Upper lobe of right lung (tissue), 1 donor: ENCODE measurements at places on chromosomes 4 and X. TPM values are rescaled to one million over a fixed set of nuclear protein-coding genes. Genes with fewer than 3 reads are reported as not detected.

- no peak for DNase-seq
- H3K27ac ChIP-seq = no peak overlapping the region
- no peaks in the 10 kb centered on the region for H3K27me3 ChIP-seq
Measured at GRCh38 chrX:18415386-18415785, 10.0 kb upstream of the CDKL5 start.

Gene SHROOM3
- 73.3 TPM for total RNA-seq

- no peaks in the 10 kb centered on the region for H3K27me3 ChIP-seq
- no peaks in the 10 kb centered on the region for H3K36me3 ChIP-seq
- H3K4me3 ChIP-seq = peak overlapping the region; percentile 92
- no peak for DNase-seq
- no peak overlapping the region for H3K27ac ChIP-seq
Measured at GRCh38 chr4:68347845-68348244, 2.0 kb downstream of the YTHDC1 start.

DNA sequence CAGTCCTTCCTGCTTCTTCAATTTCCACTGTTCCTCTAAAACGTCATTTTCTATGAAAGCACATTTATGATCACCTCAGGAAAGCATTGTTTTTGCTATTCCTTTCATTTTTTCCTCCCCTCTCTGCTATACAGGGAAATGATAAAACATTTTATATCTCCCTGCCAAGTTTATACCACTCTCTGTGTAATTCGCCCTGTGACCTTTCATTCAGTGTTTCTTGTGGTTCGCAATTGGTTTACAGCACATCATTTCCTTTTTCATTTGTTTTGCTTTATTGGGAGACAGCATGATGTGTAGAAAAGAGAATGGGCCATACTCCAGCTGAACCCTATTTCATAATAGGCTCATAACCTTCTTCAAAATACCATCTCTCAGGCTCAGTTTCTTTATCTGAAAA lies 99.9 kb upstream of the RAPGEF2 start:
- H3K4me1 ChIP-seq = no peaks in the 10 kb centered on the region
- DNase-seq = no peak
- no peaks in the 10 kb centered on the region for H3K27me3 ChIP-seq
- no peak overlapping the region for H3K4me3 ChIP-seq
- H3K27ac ChIP-seq = no peak overlapping the region

DNA sequence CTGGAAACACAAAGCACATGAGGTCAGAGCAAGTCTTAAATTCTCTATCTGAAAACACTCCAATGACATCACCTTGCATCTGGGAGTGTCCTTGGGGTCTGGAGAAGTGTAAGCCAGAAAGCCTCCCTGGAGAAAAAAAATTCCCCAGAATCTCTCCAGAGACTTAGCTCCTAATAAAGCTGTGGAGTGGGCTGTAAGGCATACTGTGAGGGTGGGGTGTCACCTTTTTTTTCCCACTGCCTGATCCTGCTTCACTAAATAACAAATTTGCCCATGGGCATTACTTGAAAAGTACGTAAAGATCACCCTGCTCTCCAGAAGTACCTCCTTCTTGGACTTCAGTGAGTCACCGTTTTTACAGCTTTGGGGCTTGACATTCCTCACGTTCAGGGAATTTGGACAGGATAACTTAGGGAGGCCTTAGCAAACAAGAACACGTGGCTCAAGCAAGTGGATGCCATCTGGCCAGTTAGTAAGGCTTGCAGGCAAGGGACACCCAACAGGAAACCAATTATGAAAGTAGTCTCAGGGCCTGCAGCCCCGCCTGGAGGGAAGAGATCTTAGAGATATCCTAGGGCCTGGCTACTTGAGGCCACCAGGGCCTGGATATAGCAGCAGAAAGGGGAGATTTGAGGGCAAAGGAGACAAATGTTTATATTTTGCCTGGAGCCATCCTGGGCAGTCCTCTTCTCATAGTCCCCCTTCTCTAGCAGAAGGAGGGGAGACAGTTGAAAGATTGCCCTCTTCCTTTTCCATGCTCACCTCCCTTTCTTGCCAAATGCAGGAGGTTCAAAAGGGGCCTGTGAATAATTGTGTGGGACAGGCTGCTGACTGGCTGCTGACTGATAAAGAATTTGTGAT lies 60.1 kb upstream of the PLAC1 start:
- peak overlapping the region; percentile 30 for H3K27ac ChIP-seq
- H3K4me3 ChIP-seq = no peak overlapping the region
- H3K4me1 ChIP-seq = no peaks in the 10 kb centered on the region
- DNase-seq = peak; percentile 60
- H3K27me3 ChIP-seq = no peaks in the 10 kb centered on the region
- H3K36me3 ChIP-seq = no peaks in the 10 kb centered on the region

GRCh38 chr4:71978210-71978835 lies 53.5 kb upstream of the NPFFR2 start:
- H3K27ac ChIP-seq = no peak overlapping the region
- H3K4me3 ChIP-seq = no peak overlapping the region
- H3K4me1 ChIP-seq = no peaks in the 10 kb centered on the region
- no peaks in the 10 kb centered on the region for H3K27me3 ChIP-seq

DNA sequence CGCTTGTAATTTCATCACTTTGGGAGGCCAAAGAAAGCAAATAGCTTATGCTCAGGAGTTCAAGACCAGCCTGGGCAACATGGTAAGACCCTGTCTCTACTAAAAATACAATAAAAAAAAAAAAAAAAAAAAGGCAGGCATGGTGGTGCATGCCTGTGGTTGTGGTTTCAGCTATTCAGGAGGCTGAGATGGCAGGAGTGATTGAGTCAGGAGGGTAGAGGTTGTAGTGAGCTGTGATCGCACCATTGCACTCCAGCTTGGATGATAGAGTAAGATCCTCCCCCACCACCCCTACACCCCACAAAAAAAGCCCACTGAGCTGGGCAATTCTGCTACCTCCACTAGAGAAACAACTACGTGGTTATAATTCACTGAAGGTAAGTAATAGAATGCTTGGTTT lies 118.8 kb upstream of the PCDH18 start:
- H3K27me3 ChIP-seq = no peaks in the 10 kb centered on the region
- no peak overlapping the region for H3K4me3 ChIP-seq
- no peaks in the 10 kb centered on the region for H3K4me1 ChIP-seq
- H3K27ac ChIP-seq = no peak overlapping the region
- no peak for DNase-seq

DNA sequence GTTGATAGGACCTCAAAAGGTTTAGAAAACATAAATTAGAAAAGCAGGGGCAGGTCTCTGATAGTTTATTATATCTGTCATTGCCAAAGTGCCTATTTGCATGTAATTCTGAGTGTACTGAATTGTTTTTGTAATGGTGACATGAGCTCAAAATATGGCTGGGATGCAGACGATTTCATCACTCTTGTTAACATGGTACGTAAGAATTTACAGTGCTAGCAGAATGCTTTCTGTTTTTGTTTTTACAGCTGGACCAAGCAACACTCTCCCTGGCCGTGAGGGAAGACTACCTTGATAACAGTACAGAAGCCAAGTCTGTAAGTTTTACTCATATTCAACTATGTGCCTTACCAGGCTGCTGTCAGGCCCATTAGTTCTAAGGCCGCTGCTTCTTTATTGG lies 58.1 kb downstream of the PHEX start:
- no peaks in the 10 kb centered on the region for H3K27me3 ChIP-seq
- no peaks in the 10 kb centered on the region for H3K36me3 ChIP-seq
- H3K27ac ChIP-seq = no peak overlapping the region

DNA sequence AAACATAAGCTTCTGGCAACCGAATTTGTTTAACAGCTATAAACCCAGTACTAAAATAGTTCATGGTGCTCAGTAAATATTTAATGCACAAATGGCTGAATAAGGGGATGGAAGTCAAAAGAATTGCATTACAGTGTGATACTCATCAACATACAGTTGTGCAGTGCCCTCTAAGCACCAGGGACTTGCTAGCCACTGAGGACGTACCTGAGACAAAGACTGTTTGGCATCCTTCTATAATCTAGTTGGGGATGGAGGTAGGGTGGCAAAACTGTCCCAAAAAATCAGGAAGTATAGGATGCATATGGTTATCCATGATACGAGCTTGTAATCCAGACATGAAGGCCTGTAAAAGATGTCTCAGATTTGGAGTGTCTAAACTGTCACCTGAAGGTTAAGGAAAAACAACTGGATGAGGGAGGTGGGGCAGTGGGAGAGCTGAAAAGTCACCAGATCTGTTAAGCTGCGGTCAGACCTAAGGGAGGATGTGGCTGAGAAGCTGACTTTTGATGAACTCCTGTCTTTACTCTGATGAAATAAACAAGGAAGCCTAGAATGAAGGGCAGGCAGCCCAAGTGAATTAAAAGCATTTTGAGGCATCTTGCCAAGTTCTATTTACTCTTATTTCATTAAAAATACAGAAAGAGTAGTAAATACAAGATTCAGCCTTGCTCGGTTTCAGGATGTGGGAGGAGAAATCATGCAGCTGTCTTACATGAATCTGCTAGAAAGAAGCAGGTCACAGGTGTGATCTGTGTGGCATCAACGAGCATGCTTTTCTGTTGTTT lies 12.0 kb upstream of the CD38 start:
- no peak overlapping the region for H3K4me3 ChIP-seq
- H3K4me1 ChIP-seq = no peaks in the 10 kb centered on the region
- DNase-seq = no peak
- no peak overlapping the region for H3K27ac ChIP-seq
- no peaks in the 10 kb centered on the region for H3K36me3 ChIP-seq
- no peaks in the 10 kb centered on the region for H3K27me3 ChIP-seq

Gene GRID2
- total RNA-seq = not detected

- H3K4me3 ChIP-seq = no peak overlapping the region
- no peaks in the 10 kb centered on the region for H3K36me3 ChIP-seq
- no peak for DNase-seq
- no peak overlapping the region for H3K27ac ChIP-seq
- H3K27me3 ChIP-seq = no peaks in the 10 kb centered on the region
Measured at GRCh38 chrX:115602308-115602707, 41.3 kb downstream of the PLS3 start.

DNA sequence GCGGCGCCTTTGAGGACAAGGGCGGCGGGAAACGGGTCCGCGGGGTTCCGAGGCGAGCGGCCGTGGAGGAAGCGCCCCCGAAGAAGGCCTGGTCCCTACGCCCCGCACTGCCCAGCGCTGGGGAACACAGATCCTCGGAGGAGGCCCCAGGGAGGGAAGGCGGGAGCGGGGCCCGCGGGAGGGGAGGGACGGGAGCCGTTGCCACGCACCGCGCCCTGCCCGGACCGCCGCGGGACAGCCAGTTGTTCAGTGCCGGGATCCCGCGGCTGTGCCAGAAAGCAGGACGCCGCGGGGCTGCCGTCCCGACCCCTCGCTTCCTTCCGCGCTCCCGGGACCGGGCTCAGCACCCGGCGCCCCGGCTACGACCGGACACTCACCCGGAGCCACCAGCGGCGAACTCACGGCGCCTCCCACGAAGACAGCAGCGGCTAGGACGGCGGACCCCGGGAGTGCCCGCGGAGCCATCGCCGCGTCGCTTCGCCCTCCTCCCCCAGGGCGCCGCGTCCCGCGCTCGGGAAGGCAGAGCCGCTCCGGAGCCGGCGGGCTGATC lies 278 bp downstream of the RELL1 start:
- no peaks in the 10 kb centered on the region for H3K27me3 ChIP-seq
- H3K36me3 ChIP-seq = no peaks in the 10 kb centered on the region
- H3K27ac ChIP-seq = peak overlapping the region; percentile 94
- H3K4me3 ChIP-seq = peak overlapping the region; percentile 90

Gene SAGE1
- not detected for total RNA-seq

GRCh38 chr4:40915318-40916217 lies 165.8 kb downstream of the NSUN7 start:
- no peak overlapping the region for H3K4me3 ChIP-seq
- H3K27me3 ChIP-seq = no peaks in the 10 kb centered on the region
- H3K27ac ChIP-seq = no peak overlapping the region

GRCh38 chr4:182250446-182250845 lies 7.2 kb downstream of the TENM3 start:
- no peak overlapping the region for H3K27ac ChIP-seq
- H3K4me3 ChIP-seq = no peak overlapping the region
- DNase-seq = no peak
- H3K27me3 ChIP-seq = no peaks in the 10 kb centered on the region
